ENCODE measurements at places on chromosomes 12 and 14.

GRCh38 chr12:104365921-104366410 is 62.4 kb downstream of the EID3 start:
- no peak for DNase-seq

- no peak for DNase-seq
Measured at GRCh38 chr14:99649219-99649618, 4.3 kb downstream of the HHIPL1 start.

- DNase-seq = no peak
Measured at GRCh38 chr14:52012635-52013034, 23.3 kb downstream of the RTRAF start.

DNA sequence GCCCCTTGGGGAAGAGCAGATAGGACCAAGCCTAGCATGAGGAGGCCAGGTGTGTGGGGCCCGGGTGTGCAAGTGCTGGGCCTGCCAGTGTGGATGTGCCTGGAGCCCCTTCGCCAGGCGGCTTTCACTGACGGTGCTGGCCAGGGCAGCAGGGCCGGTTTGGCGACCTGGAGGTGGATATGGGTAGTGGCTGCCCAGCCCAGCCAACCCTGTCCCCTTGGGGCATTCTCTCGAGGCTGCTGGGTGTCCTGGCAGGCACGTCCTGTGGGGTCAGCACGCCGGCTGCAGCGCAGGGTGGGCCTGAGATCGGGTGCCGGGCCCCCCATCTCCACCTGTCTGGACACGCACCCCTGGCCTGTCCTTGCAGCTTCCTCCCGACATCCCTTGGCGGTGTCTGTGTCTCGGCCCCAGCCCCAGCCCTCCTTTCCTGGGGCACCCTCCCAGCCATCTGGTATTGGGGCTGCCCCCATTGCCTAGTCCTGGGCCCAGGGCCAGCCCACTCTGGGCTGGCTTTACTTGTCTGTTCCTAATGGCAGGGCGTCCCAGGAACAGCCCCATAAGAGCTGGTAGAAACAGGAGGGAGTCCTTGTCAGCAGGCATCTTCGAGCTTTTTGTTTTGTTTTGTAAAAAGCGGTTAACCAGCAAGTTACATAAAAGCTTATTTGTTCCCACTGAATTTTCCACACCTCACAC is 7.2 kb upstream of the CRIP2 start:
- DNase-seq = no peak

DNA sequence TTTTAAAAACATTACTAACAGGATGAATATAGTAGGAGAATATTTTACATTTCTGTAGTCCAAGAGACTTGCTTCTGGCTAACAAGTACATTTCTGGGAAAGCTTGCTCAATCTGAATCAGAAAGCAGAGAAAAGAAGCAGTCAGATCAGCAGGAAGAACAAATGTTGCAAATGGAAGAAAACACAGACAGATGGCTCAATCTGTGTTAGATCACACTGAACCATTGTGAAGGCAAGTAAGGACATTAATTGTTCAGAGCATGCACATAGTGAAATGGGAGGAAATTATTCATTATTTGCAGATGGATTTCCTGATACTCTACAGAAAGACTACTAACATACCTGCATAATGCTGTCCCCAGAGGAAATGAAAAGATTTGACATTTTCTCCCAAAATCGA is 65.2 kb upstream of the CNOT2 start:
- DNase-seq = no peak
